Thymus (tissue), 14 donors: ENCODE measurements at places on chromosomes 7 and 10. TPM values are rescaled to one million over a fixed set of nuclear protein-coding genes. Genes with fewer than 3 reads are reported as not detected.

Gene LIPJ
- total RNA-seq, result 0.42 TPM

Gene ANXA11
- total RNA-seq, result 107 TPM

Gene CPA1
- total RNA-seq, result 0.14 TPM

Gene DOCK4
- total RNA-seq, result 3.5 TPM

Gene TUBAL3
- total RNA-seq, result 1.3 TPM

Gene RNF32
- 1.2 TPM for total RNA-seq

Gene NME8
- total RNA-seq, result 1.0 TPM

Gene CLDN15
- 4.6 TPM for total RNA-seq

DNA sequence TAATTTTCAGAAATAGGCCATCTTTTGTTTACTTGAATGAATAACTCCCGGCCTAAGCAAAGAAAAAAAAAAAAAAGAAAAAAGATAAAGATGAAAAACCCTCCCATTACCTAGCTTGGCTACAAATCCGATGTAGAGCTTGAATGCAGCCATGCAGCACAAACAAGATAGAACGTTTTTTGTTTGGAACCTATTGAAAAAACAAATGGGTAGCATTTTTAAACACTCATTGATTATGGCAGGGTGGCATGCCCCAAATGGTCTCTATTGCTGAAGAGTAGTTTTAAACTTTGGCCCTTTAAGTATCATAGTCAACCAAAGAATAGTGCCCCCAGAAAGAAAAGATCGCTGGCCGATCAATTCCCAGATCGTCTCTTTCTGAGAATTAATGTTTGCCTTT, 84.4 kb downstream of the VTI1A start:
- no peak for DNase-seq

DNA sequence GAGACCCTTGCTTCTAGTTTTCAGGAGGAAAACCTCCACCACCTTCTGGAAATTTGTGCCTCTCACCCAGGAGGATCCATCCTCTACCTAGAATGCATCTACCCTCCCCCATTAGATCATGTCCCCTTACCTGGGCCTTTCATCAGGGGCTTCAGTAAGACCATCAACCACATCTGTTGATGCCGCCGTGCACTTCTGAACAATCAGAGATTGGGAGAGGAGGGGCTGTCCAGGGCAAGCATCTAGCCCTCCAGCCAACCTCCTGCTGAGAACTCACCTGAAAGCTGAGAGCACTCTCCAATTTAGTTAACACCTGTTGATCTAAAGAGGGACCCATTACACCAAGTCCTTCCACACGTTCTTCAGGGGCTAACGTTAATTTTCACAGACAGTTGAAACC, 57.6 kb upstream of the PIK3CG start:
- DNase-seq, result no peak

- no peak for DNase-seq
These were observed 19.7 kb downstream of the BHLHA15 start for GRCh38 chr7:98230746-98231471.

- no peak for DNase-seq
These were observed 341.3 kb upstream of the SHH start for GRCh38 chr7:156153590-156153989.

DNA sequence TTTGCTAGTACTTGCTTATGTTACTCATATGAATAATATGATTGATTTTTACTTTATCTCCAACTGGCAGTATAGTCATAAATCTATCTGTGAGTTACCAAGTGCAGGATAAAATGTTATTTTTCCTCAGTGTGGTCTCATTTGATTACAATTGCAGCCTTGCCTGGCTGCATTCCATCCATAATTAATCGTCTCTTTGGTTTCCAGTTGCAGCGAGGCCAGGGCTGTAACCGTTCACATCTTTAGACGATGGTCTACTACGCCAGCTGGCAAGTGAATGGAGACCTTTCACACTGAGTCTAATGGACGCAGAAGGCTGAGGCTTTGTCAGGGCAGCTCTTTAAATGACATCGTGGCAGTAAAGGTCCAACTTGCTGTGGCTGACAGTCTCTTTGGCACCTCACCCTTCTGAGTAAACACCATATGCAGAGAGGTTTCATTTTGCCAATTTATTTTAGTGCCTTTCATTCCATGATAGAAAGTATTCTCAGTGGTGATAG, 84.0 kb downstream of the ARL4A start:
- no peak for DNase-seq

DNA sequence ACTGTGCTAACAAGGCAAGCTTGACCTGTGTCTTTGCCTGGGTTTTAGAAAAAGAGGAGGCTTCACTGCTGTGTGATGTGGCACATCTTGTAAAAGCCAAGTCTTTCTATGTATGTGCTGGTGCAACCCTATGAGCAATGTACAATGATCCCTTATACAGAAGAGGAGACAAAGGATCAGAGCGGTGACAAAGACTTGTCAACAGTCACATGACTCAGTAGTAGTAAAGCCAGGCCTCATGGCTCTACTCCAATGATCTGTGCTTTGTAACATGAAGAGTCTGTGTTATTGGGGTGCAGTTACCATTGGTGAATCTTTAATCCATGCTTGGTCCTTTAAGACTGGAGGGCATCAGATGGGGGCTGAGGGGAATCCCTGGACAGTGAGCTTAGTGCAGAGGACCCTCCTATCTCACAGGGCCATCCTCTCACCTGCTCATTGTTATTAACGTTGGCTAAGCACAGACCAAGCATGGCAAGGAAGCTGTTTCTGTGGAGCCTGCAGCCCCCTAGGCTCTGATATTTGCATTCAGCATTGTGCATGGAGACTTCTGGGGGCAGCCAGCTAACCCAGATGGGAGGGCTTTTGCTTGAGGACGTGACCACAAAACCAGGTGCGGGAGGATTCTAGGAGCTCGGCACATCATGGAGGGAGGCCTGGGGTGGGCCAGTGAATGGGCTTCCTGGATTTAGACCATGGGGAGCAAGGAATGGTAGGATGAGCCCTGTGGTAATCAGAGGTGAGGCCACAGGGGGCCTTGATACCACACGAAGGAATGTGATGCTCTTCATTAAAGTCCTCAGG, 308.8 kb upstream of the ZNF32 start:
- DNase-seq, result no peak

- no peak for DNase-seq
These were observed 222.2 kb downstream of the NEBL start for GRCh38 chr10:20674926-20675325.

DNA sequence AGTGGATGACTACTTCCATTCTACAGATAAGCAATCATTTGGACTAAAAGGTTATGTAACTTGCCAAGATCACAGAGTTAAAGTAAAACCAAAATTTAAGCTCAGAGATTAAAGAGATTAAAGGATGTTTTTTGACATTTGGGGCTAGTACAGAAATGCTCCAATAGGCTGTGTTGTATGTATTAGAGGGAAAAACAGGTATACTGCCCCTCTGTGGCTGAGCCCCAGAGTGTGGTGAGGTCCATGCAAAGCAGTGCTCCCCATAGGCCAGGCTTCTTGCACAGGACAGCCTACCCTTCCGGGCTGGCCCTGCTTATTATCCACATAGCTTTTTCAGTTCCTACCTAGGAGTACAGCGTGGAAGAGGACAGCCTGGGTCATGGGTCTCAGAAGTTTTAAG, 322.8 kb downstream of the POM121L12 start:
- DNase-seq, result no peak

- DNase-seq, result no peak
These were observed 169.4 kb downstream of the SVIL start for GRCh38 chr10:29465384-29465783.

DNA sequence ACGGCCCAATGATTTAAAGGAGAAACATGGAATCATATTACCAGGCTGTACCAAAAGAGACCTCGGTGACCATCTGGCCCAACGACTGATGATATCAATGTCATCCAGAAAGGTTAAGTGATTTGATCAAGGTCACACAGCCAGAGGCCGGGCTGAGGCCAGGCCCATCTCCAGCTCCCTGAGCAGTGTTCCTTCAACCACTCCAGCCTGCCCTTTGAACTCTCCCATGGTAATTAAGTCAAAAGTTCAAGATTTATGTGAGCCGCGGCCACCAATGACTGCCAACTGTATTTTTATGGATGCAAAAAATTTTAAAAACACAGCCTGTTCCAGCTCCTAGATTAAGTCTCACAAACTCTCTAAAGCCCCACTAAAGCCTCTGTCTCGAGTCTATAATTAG, 41.8 kb downstream of the FGFR2 start:
- no peak for DNase-seq

GRCh38 chr7:134009314-134010110, 117.6 kb upstream of the LRGUK start:
- DNase-seq, result no peak

DNA sequence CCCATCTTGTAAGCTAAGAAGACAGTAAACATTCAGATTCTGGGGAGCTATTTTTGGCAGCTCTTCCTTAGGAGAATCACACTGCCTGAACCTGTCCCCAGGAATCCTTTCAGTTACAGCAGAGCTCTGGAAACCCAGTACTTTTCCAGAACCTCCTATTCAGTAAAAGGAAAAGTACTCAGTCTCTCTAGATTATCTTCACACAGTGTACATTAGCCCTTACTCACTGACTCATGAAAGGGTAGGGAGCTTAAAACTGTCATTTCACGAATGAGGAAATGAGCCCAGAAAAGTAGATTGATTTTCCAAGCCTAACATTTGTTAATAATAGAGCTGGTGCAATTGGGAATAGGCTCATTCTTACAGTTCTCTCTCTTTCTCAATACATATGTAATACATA, 3.9 kb upstream of the CNNM1 start:
- DNase-seq, result no peak

- no peak for DNase-seq
These were observed 204.7 kb downstream of the EBF3 start for GRCh38 chr10:129759214-129760002.

GRCh38 chr10:51696251-51696650, 3.1 kb downstream of the CSTF2T start:
- no peak for DNase-seq

- DNase-seq, result no peak
These were observed 1078.0 kb downstream of the LRMDA start for GRCh38 chr10:76509446-76509845.

GRCh38 chr10:3655528-3655927, 129.5 kb downstream of the KLF6 start:
- no peak for DNase-seq

GRCh38 chr7:134324107-134324506, 7.4 kb upstream of the SLC35B4 start:
- DNase-seq, result no peak

- no peak for DNase-seq
These were observed 33.9 kb upstream of the ZNF273 start for GRCh38 chr7:64869121-64869725.

GRCh38 chr10:22630234-22631174, 83.9 kb downstream of the PIP4K2A start:
- DNase-seq, result no peak

- no peak for DNase-seq
These were observed 24.8 kb upstream of the PFKP start for GRCh38 chr10:3042589-3042988.

GRCh38 chr7:46854958-46855473, 726.9 kb downstream of the TNS3 start:
- DNase-seq, result no peak

- no peak for DNase-seq
These were observed 13.1 kb upstream of the SP8 start for GRCh38 chr7:20799566-20800366.

DNA sequence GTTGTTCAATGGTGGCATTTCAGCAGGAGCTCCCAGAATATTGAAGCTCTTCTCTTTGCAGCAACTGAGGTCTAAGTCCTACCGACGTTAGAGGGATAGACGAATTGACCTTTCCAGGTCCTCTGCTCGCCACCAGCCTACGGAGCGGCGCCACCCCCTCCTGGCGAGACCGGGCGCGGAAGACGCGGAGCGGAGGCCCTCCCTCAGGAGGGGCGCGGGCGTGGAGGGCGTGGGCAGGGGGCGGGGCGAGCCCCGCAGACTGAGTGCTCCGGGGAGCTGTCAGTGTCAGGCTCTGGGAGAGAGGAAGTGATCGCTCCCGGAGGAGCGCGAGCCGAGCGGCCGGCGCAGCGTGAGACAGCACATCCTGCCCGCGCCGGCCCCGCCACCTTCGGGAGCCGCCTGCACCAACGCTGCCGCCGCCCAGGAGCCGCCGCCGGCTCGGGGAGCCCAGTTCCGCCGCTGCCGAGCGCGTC, at the start of gene DYNC1I1:
TSS of gene DYNC1I1 (plus strand) at position 257 of the 473 bp plus-strand sequence. CDS start 32,176 bp downstream, outside the sequence.
- DNase-seq, result no peak

DNA sequence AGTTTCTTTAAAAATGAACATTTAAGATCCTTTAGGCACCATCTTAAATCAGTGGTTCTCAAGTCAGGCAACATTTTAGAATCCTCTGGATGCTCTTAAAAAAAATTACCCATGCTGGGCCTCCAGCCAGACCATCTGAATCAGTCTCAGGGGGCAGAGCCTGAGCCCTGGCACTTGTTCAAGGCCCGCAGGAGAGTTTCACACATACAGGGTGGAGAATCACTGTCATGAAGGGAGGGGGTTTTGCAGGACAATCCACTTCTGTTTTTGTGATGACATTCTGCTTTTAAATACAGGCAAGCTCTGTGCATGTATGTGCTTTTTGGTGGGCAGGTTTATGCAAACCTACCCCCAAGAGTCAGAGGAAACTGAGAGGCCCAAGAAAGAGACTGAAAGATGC, 268.6 kb downstream of the SEC23IP start:
- no peak for DNase-seq

- no peak for DNase-seq
These were observed 16.3 kb upstream of the MYL7 start for GRCh38 chr7:44157116-44158080.

- DNase-seq, result no peak
These were observed 269.6 kb downstream of the ELFN1 start for GRCh38 chr7:1939434-1940401.

DNA sequence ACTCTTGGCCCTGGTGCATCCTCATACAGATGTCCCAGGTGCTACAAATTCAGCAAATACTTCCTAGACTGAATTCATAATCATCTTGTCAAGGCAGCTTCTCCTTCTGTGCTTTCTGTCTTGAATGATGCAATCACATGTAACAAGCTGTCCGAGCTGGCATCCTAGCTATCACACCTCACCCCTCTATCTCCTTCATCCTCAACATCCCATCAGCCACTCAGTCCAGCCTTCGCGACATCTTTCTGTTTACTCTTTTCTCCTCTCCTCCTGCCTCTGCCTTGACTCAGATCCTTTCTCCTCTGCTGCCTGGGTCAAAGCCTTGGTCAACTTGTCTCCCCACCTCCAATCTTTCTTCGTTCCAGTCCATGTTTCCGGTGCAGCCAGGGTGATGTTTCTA, 240.4 kb upstream of the CELF2 start:
- DNase-seq, result no peak
